ENCODE measurements at places on chromosomes 12 and 14.

DNA sequence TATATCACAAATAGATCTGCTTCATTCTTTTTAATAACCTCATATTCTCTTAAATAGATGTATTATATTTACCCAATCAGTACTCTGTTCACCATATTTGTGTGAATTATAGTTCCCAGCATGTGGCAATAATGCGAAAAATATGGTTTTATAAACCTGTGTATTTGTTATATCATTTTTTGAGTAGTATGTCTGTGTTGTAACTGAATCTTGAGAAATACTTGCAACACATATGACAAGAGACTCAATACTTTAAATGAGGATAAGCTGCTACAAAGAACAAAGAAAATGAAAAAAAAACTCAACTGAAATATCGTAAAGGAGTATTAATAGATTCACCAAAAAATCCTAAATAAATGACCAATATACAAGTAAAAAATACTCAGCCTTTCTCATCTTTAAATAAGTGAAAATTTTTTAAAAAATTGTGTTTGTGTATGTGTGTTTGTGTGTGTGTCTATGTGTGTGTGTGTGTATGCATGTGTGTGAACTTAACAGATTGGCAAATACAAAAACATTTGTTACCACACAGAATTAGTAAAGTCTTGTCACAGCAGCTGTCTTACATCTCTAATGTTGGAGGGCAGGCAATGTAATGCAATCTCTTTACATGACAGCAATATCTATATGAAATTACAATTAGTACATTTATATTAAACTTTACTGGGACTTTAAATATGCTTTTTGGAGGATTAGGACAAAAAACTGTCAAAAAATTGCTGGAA is 441.9 kb upstream of the MGAT4C start:
- no peak for DNase-seq

DNA sequence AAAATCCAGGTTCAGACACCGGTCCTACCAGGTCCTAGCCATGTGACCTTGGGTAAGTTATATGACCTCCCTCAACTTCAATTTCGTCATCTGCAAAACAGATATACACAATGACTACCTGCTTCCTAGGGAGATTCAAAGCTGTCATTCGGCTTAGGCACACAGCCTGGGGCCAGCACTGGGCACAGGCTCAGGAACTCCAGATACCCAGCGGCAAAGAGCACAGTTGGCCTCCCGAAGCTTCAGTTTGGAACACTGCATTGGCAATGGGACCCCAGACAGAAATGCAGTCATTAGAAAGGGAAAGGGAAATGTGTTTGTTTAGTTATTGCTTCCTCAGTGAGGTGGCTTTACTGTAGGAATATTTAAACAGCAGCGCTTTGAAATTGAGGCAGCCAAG is 11.4 kb downstream of the PLEKHG6 start:
- DNase-seq: no peak

DNA sequence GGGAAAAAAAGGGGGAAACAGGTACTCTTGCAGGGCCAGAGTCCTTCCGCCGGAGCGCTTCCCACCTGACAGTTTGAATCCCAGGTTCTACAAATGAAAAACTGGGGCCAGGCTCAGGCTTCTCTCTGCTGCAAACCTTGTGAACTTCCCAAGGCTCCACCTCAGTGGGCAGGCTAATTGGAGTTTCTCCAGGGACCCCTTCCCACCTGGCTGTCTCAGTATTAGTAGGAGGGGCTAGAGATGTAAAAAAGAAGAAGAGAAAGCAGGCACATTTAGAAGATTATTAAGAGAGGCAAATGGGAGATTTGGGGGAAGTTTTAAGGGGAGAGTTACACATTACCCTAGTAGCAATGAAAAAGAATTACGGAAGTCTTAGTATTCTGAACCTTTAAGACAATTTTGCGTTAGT is 20.0 kb upstream of the CLEC2D start:
- no peak for DNase-seq

DNA sequence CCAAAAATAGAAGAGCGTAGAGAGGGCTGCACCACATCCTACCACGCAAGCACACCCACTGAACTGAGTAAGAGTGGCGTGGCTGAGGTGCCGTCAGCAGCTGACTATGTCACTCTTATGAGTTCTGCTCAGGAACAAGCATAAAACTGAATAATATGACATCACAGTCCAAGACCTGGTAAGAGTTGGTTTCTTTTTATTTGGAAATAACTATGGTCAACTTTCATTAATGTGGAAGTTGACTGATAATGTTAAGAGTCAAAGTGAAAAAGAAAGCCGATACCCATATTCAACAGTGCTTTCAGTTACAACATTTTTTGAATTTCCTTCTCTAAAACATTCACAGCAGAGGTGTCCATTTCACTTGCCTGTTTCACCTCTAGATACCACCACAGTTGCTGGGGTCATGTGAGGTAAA is 44.6 kb downstream of the GNS start:
- DNase-seq: peak; percentile 44

- DNase-seq: peak; percentile 7
Observed at GRCh38 chr14:100587086-100587762, at the start of gene BEGAIN. BEGAIN (minus strand) TSS chr14:100587417; CDS start chr14:100587290, 127 bp downstream.

DNA sequence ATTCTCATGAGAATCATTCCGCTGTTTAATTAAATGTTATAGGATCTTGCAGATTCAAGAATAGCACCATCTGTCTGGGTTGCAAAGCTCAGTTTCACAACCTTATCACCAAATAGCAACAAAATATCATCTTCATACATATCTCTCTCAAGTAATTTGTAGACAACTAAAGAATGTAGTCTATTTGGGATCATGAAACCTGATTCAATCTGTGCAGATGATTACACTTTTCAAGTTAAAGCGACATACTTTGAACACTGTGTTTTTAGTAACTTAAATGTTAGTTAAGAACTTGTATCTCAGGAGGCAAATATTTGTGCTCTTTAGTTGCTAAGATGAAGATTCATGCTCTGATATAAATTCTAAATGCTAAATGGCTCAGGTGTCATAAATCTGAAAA is 14.8 kb downstream of the MED13L start:
- no peak for DNase-seq

- DNase-seq: no peak
Observed at GRCh38 chr14:81222126-81222525, 1.4 kb upstream of the GTF2A1 start.

DNA sequence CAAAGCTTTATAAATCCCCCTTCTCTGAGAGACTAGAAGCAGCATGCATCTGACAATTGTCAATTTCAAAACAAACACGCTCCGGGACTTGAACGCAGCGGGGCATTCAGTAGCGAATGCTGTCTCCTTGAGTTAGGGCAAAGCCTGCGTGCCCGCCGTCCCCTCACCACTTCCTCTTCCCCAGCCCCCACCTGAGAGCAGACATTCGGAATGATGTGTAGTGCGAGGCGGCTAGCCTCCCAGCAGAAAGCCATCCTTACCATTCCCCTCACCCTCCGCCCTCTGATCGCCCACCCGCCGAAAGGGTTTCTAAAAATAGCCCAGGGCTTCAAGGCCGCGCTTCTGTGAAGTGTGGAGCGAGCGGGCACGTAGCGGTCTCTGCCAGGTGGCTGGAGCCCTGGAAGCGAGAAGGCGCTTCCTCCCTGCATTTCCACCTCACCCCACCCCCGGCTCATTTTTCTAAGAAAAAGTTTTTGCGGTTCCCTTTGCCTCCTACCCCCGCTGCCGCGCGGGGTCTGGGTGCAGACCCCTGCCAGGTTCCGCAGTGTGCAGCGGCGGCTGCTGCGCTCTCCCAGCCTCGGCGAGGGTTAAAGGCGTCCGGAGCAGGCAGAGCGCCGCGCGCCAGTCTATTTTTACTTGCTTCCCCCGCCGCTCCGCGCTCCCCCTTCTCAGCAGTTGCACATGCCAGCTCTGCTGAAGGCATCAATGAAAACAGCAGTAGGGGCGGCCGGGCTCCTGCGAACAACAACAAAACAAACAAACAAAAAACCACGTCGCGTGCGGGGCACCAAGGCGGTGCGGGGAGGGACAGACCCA is 2.2 kb downstream of the PRMT8 start:
- DNase-seq: no peak

- DNase-seq: no peak
Observed at GRCh38 chr14:91997492-91997891, 42.4 kb downstream of the TRIP11 start.

- DNase-seq: peak; percentile 60
Observed at GRCh38 chr14:61388173-61388975, 67.0 kb downstream of the PRKCH start.

DNA sequence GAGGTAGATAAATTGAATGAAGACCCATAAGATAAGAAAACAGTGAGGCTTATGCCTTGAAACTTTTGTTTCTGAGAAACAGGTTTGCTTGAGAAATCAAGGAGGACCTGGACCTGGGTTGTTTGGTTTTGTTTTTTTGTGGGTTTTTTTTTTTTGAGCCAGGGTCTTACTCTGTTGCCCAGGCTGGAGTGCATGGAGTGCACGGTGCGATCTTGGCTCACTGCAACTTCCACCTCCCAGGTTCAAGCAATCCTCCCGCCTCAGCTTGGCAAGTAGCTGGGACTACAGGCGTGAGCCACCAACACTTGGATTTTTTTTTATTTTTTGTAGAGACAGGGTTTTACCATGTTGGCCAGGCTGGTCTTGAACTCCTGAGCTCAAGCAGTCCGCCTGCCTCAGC is 9.0 kb upstream of the PPTC7 start:
- no peak for DNase-seq

DNA sequence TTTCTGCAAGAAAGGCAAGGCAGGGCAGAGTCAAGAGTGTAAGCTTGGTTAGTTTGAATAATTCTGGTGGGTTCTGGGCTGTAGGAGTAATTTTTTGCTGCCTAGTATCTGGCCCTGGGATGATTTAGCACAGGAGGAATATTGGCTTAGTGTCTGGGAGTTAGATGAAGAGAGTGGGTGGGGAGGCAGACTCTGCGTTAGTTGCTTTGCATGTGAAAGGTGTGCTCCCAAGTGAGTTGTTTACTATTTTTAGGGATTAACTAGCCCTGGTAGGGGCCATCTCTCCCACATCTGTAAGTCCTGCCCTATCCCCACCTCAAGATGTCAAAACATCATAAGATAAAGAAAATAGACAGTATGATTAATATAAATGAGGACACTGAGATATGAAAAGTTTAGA is 249.7 kb downstream of the LRIG3 start:
- DNase-seq: no peak

- DNase-seq: no peak
Observed at GRCh38 chr12:21695986-21696385, 38.3 kb upstream of the LDHB start.

All from CD4-positive, alpha-beta T cell treated with Interleukin-12 subunit alpha and Interleukin-12 subunit beta, for 1 hour (primary cell).